Large intestine (tissue), 12 donors: ENCODE measurements at places on chromosomes 7 and 10.

DNA sequence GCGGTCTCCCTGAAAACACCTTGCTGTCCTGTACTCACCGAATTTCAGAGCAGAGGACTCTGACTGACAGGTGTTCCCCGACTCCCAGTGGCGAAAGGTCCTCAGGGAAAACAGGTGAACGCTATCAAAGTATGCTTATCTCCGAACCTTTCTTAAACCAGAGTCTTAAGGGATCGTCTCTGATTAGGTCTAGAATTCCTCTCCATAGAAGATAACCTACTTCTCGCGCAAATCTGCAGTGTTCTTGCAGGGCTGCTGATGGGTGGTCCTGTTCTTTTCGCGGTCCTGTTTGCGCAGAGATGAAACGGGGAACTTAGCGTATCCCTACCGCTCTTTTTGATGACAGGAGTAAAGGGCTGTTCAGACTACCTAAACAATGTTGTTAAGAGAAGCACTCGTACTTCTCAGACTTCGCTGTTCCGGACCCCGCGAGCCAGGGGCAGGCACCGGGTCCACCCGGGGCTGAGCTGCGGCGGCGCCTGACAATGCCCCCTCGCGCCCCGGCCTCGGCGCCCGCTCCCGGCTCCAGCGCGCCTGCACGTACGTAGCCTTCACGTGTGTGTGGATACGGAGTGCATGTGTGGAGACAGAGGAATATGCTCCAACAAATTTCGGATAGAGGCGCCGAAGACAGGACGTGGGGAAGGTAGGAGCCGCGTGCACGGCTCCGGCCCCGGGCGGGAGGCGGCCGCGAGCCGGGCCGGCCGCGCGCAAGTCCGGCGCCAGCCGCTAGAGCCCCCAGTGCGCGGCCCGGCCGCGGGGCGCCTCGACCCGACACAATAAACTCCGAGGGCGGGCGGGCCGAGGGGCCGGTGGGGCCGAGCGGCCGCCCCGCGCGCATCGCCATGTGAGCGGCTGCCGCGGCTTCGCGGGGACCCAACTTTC, 766 bp upstream of the ZMYND11 start:
- peaks cover 3% of the 10 kb centered on the region for H3K4me1 ChIP-seq
- H3K27ac ChIP-seq, result peak overlapping the region; percentile 43
- no peaks in the 10 kb centered on the region for H3K36me3 ChIP-seq
- no peaks in the 10 kb centered on the region for H3K27me3 ChIP-seq
- peak overlapping the region; percentile 60 for H3K4me3 ChIP-seq

- H3K4me3 ChIP-seq, result no peak overlapping the region
- no peaks in the 10 kb centered on the region for H3K27me3 ChIP-seq
Observed at GRCh38 chr10:130430291-130430690, 294.1 kb downstream of the GLRX3 start.

DNA sequence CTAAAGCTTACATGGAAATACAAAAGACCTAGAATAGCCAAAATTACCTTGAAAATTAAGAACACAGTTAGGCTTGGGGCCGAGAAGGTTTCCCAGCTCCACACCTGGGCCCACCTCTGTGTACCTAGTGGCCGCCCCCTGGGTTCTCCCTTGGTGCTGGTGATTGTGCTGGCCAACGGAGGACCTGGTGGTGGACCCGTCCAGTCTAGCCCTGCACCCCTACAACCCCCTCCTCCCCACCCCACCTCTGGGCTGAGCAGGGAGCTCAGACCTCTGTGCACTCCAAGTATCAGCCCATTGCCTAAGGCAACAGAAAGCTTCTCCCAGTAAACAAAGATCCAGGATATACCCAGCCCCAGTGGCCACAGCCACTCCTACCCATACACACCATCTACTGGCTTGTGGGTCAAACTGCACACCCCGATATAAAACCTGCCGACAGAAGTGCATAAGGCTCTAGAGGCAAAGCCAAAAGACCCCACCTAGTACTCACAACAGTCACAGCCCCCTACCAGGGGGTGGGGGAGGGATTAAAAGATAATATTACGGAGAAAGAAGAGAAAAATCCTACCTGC, 105.0 kb upstream of the DIP2C start:
- no peak overlapping the region for H3K27ac ChIP-seq
- H3K27me3 ChIP-seq, result no peaks in the 10 kb centered on the region
- H3K4me1 ChIP-seq, result peaks cover 8% of the 10 kb centered on the region
- no peaks in the 10 kb centered on the region for H3K36me3 ChIP-seq
- no peak for DNase-seq
- no peak overlapping the region for H3K4me3 ChIP-seq

- no peaks in the 10 kb centered on the region for H3K27me3 ChIP-seq
- peaks cover 9% of the 10 kb centered on the region for H3K36me3 ChIP-seq
- no peak for DNase-seq
- no peaks in the 10 kb centered on the region for H3K4me1 ChIP-seq
- H3K27ac ChIP-seq, result no peak overlapping the region
Observed at GRCh38 chr10:122176232-122177213, 94.6 kb upstream of the BTBD16 start.

DNA sequence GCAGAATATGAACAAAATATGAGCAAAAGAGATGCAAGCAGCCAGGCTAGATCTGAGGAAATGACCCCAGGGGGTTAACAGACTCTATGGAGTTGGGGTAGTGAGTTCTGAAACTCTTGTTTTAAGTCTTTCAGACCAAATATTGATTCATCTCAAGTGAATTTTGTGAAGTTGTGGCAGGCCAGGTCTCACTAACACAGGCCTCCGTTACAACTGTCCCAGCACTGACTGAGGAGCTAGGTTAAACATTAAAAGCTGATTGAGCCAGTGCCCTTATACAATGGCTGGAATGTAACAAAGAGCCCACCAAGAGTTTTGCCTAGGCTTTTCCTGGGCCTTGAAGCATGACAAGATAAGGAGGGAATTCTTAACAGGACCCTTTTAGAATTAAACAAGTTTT, 192.3 kb upstream of the STK17A start:
- no peak for DNase-seq
- H3K4me3 ChIP-seq, result no peak overlapping the region
- no peaks in the 10 kb centered on the region for H3K27me3 ChIP-seq
- no peaks in the 10 kb centered on the region for H3K36me3 ChIP-seq
- no peak overlapping the region for H3K27ac ChIP-seq
- H3K4me1 ChIP-seq, result no peaks in the 10 kb centered on the region

GRCh38 chr10:69880301-69881081, 78.8 kb downstream of the COL13A1 start:
- peaks cover 14% of the 10 kb centered on the region for H3K4me1 ChIP-seq
- H3K36me3 ChIP-seq, result no peaks in the 10 kb centered on the region
- DNase-seq, result no peak
- H3K27me3 ChIP-seq, result no peaks in the 10 kb centered on the region

GRCh38 chr7:17506095-17506494, 207.6 kb downstream of the AHR start:
- H3K4me1 ChIP-seq, result peaks cover 18% of the 10 kb centered on the region
- no peaks in the 10 kb centered on the region for H3K36me3 ChIP-seq
- H3K27me3 ChIP-seq, result no peaks in the 10 kb centered on the region
- H3K4me3 ChIP-seq, result no peak overlapping the region
- DNase-seq, result peak; percentile 69

GRCh38 chr7:83306502-83306901, 143.8 kb upstream of the PCLO start:
- H3K27me3 ChIP-seq, result no peaks in the 10 kb centered on the region
- H3K36me3 ChIP-seq, result no peaks in the 10 kb centered on the region
- no peaks in the 10 kb centered on the region for H3K4me1 ChIP-seq
- no peak overlapping the region for H3K27ac ChIP-seq
- H3K4me3 ChIP-seq, result no peak overlapping the region
